Activated naive CD4-positive, alpha-beta T cell (primary cell): ENCODE measurements at places on chromosomes 13 and 19.

DNA sequence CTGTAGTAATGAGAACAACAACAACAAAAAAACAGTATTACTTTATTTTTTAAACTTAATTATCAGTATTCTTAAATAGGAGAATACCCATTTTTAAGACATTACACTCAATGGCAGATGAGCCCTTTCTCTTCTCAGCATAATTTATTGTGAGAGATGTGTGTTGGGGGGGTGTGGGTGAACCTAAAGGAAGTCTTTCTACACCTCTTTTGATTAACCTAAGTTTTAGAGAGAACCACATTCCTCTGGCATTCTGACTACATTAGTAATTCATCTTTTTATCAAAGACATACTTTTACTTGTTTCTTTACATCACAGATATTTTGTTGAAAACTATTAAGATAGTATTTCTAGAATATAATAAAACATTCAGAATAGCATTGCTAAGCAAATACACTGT is 890.9 kb downstream of the PCDH9 start:
- DNase-seq = no peak

GRCh38 chr13:99507054-99507453 is 5.8 kb downstream of the TM9SF2 start:
- DNase-seq = no peak

DNA sequence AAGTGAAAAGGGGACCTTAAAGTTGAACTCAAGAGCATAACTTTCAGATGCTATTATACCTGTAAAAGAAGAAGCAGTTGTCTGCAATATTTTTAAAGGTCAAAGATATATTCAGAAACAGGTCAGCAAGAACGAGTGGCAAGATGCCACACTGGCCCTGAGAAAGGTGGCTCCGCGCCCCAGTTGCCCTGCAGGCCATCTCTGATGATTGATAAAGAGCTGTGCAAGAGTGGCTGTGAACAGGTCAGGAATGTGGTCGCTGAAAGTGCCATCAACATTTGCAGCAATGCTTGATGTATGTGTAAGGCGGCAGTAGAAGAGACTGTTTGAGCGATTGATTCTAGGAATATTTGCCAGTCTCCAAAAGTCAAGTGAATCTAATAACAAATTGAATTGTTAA is 664.2 kb upstream of the SLC10A2 start:
- no peak for DNase-seq

DNA sequence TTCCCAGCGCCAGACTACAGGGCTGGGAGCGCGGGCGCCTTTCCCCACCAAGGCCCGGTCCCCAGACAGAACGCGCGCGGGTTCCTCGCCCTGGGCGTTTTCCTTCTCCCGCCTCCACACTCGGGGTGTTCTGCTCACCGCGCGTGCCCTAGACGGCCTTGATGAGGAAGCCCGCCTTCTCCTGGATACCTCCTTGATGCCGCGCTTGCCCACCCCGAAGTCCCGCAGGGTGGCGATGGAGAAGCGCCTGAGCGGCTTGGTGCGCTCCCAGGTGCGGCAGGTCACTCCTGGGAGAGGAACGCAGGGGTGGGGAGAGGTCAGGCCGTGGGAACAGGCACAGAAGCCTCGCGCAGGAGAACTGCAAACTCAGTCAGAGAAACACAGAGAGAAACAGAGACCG is 34.8 kb downstream of the CYP2B6 start:
- DNase-seq = no peak

DNA sequence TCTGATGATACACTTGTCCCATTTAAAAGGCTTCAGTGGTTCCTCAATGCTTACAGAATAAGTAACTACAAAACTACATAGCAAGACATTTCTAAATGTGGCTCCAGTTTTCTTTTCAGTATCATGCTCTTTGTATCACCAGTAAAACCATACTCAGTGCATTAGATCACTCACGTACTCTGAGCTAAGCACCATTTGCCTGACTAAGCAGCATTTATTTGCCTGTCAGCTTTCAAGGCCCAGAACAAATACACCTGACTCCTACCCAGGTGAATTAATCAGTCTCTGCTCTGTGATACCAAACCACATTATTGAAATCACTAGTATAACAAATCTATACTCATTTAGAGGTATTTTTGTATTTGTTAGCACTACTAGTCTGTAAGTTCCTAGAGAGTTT is 47.4 kb upstream of the PCDH20 start:
- DNase-seq = no peak

GRCh38 chr13:108777421-108778420 is 148.3 kb downstream of the MYO16 start:
- DNase-seq = no peak

- no peak for DNase-seq
Measured at GRCh38 chr13:99796175-99796819, 175.3 kb downstream of the ZIC5 start.

DNA sequence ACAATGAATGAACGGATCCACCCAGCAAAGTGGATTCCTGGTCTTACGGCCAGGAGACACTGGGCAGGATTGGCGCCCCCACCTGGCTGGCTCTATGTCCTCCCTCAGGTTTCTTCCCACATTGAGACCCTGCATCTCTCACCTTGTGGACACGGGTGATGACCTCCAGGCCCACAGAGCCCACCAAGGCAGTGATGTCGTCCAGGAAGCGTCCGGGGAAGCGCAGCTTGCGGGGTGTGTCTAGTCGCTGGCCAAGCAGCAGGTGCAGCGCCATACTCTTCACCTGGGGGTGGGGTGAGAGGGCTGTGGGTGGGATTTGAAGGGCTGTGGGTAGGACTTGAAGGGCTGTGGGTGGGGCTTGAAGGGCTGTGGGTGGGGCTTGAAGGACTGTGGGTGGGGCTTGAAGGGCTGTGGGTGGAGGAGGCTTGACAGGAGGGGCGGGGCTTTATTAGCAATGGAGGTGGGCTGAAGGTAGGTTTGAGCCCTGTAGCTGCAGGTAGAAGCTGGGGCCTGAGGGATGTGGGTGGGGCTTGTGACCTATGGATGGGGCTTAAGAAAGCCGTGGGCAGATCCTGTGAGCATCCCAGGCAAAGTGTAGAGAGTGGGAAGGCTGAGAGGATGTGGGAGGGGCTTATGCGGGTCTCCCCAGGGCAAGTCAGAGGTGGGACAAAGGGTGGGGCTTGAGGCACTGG is 12.1 kb upstream of the ANGPTL8 start:
- DNase-seq = no peak

GRCh38 chr19:13707915-13708314 is 56.4 kb upstream of the MRI1 start:
- DNase-seq = no peak

GRCh38 chr19:47471733-47472457 is at the start of gene SLC8A2:
TSS of gene SLC8A2 (minus strand) at chr19:47471893. CDS start at chr19:47466403, 5,490 bp downstream.
- DNase-seq = no peak

GRCh38 chr13:103192511-103193135 is 126.4 kb upstream of the SLC10A2 start:
- no peak for DNase-seq

- no peak for DNase-seq
Measured at GRCh38 chr19:14650161-14650560, 24.5 kb downstream of the ADGRE3 start.

GRCh38 chr13:110374431-110375370 is 67.6 kb downstream of the COL4A2 start:
- DNase-seq = no peak

GRCh38 chr13:30105381-30105780 is 202.0 kb downstream of the KATNAL1 start:
- no peak for DNase-seq

DNA sequence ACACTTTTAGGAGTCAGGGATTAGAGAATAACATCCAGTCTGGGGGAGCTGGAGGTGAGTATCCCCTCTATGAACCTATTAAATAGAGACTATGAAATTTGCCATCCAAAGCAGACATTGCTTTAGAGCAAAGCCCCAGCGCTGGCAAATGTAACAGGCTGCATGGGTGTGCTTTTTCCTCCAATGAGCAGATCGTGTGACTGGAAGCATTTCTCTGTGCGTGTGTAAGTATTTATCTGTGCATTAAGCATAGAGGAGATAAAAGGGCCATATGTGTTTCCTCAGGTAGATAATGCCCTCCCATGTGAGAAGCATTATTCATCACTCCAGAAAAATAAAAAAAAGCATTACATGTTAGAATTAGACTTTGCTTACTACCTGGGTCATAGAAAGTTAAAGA is 924 bp downstream of the TNFSF13B start:
- no peak for DNase-seq
